Activated CD8-positive, alpha-beta memory T cell treated with anti-CD3 and anti-CD28 coated beads for 1 hour (primary cell): ENCODE measurements at places on chromosomes 5 and 9.

DNA sequence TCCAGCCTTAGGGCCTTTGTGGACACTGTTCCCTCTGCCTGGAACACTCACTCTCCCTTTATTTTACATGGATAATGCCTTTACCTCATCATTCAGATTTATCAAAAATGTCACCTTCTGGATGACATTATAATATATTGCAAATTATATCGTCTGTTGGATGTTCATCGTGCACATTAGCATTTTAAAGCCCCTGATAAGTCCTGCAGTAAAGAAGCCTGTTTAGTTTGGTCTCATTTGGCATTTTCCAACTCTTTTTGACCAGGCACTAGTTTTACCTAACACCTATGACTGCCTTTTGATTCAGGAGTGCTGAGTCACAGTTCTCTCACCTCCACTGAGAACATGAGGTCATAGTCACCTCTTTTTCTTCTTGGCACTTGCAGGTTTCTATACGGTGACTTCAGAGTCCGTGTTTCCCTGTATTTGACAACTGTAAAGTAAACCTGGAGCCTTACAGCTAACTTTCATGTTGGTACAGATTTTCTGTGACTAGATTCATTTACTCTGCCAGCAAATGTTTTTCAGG lies 57.7 kb upstream of the STC2 start:
- DNase-seq, result no peak

GRCh38 chr5:115428676-115429075 lies 115.9 kb downstream of the FEM1C start:
- no peak for DNase-seq

- no peak for DNase-seq
Measured at GRCh38 chr9:135582541-135582940, 21.0 kb downstream of the PAEP start.

DNA sequence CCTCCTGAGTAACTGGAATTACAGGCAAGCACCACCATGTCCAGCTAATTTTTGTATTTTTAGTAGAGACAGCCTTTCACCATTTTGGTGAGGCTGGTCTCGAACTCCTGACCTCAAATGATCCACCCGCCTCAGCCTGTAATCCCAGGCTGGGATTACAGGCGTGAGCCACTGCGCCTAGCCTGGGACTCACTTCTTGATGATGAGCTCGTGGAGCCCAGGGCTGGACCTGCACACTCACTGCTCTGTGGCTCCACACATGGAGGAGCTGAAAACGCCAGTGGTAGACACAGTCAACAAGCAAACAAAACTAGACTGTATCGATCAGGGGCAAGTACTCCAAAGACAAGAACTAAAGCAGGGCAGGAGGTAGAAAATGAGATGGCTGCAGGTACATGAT lies 59.8 kb upstream of the RPL26L1 start:
- DNase-seq, result no peak

GRCh38 chr5:138929571-138929955 lies 54.4 kb upstream of the LRRTM2 start:
- no peak for DNase-seq

DNA sequence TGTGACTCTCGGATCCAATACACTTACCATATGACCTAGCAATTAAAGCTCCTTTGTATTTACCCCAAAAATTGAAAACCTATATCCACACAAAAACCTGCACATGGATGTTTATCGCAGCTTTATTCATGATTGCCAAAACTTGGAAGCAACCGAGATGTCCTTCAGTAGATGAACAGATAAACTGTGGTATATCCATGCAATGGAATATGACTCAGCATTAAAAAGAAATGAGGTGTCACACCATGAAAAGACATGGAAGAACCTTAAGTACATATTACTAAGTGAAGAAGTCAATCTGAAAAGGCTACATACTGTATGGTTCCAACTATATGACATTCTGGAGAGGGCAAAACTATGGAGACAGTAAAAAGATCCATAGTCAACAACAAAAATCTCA lies 82.0 kb upstream of the PHF24 start:
- DNase-seq, result no peak

- DNase-seq, result no peak
Measured at GRCh38 chr5:133714161-133714915, 102.0 kb upstream of the FSTL4 start.

DNA sequence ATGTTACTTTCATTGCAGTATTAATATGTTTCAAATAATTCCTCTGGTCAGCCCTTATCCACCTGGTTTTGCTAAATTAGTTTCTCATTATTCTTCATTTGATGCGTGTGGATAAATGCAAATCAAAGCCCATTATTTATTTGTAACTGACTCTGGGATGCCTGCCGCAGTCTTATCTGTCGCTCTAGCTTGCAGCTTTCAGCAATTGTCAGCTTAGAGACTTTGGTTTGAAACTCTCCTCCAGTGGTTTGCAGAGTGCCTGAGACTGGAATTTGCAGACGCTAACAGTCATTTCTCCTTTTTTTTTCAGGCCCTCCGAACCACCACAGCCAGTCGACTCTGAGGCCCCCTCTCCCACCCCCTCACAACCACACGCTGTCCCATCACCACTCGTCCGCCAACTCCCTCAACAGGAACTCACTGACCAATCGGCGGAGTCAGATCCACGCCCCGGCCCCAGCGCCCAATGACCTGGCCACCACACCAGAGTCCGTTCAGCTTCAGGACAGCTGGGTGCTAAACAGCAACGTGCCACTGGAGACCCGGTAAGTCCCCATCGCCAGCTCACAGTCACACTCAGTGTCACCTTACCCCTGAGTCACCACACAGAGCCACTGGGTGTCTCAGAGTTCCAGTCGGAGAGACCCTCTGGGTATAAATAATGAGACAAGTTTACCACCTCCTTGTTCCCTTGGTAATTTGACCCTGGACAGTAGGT lies 339.0 kb upstream of the WWC1 start:
- no peak for DNase-seq

DNA sequence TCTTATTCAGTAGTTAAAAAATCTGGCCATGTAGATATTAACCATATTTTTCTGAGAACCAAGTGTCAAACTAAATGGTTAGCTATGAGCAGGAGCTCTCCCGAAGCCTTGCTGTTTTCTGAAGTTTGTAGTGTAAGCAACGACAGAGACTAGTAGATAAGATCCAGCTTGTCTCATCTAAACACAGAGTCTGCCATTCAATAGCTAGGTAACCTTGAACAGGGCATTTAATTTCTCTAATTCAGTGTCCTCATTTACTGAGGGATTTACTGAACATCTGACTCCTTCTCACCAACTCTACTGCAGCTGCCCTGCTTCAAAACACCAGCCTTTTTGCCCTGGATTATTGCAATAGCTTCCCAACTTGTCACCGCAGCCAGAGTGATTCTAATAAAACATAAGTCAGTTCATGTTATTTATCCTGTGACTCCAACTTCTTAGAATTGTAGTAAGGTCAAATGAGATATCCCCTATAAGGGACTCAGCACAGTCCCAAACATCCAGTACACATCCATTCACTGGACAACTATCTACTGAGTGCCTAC lies 337.0 kb downstream of the PLK2 start:
- DNase-seq, result no peak

DNA sequence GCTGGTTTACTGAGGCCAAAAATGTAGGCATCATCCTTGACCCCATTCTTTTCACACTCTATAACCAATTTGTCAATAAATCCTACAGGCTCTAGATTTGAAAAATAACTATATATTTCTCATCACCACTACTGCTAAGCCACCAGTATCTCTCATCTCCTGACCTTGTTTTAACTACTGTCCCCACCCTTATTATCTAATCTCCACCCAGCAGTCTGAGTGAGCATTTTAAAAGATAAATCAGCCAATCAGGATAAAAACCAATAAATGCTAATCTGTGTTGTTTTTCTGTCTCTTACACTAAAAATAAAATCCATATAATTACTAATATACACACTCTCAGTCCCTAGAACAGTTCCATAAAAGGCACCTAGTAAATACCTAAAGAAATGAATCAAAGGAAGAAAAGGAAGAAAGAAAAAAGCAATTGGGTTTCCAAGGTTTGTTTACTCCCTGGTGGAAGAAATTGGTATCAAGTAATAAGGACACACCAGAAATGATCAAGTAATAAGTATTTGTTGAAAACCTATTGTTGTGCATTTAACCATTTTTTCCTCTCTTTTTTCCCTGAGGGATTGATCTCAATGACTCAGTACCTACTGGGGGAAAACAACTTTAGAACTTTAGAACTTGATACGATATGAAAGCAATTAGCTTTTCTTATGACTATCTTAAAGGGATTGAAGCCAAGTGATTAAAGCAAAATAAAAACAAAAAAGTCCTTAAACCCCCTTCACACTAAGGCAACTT lies 19.3 kb downstream of the MRPS27 start:
- DNase-seq, result no peak

DNA sequence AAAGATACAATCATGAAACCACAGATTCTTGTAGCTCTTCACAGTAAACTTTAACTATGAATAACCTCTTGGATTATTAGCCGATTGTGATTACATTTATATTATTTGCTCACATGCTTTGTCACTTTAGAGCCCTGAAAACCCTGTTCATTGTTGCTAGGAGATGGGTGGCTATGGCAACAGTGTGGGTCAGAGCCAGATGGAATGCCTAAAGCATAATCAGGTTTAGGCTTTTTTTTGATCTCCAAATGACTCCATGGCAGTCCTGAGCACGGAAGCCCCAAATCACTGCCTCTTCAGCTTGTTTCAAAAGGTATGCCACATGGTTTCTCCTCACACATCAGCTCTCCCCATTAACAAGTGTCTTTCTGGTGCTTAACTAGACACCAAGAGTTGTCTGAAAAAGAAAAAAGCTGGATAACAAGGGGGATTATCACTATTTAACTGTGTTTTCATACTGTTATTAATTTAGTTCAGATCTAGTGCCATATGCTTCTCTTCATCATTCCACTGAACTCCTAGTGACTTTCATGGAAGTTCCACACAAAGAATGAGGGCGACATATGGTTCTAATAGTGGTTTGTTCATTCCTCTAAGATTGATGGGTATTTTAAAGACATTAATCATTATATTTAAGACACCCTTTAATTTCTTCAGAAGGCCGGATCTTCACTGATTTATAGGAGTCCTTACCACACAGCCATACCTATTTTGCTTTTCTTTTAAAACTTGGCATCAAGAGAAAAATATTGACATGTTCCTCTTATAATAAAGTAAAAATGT lies 88.8 kb upstream of the PAM start:
- DNase-seq, result no peak

DNA sequence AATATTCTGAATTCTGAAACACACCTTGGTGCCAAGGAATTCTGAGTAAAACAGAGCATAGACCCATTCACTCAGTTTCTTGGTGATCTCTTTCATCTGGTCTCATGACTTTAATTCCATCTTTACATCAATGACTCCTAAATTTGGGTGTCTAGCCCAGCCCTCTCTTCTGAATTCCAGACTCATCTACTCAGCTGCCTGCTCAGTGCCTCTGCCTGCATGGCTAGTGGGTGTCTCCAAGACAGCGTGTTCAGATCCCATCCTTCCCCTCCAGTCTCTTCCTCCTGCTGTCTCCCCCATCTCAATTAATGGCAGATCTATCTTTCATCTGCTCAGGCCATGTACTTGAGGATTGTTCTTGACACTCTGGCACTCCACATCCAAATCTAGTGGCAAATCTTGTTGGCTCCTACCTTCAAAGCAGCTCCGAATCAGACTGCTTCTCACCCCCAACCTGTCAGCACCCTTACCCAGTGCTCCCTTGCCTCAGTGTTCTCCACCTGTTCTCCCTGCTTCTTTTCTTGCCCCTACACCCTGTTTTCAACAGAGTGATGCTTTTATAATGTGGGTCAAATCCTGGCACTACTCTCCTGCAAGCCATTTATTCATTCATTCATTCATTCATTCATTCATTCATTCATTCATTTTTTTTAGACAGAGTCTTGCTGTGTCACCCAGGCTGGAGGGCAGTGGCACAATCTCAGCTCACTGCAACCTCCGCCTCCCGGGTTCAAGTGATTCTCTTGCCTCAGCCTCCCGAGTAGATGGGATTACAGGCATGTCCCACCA lies 5.3 kb downstream of the CAVIN4 start:
- DNase-seq, result no peak

- no peak for DNase-seq
Measured at GRCh38 chr9:135448663-135449100, 30.9 kb upstream of the PPP1R26 start.

DNA sequence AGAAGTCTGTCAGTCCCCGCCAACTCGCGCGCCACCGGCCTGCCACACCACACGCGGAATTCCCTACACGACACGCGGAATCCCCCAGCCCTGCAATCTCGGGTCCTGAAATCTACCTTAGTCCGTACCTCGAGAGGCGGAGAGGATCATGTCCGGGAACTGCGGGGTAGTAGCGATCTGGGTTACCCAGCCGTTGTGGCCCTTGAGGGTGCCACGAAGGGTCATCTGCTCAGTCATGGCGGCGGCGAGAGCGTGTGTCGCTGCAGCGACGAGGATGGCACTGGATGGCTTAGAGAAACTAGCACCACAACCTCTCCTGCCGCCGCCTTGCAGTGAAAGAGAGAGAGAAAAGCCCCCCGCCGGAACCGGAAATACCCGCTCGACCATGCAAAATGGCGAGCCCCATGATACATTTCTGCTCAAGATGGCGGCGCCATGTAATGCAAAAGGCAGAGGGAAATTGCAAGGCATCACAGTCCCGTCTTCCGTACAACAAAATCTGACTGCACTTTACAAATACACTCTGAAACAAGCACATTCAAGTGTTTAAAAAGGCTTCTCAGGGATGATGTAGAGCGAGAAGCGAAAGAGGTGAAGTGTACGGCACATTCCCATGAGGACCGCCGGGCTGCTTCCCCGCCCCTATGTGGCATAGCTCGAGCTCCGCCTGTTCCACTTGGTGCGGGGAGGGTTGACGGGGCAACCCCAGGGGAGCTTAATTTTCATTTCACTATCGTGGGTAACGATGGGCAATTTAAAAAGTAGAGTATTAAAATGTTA lies at the start of gene RACK1:
Gene RACK1, minus strand, starts transcription at position 343 of the 780 bp plus-strand sequence. Its CDS starts 106 bp downstream, at position 237.
- peak; percentile 80 for DNase-seq

- DNase-seq, result no peak
Measured at GRCh38 chr5:21058289-21058688, 1070.3 kb upstream of the CDH18 start.

DNA sequence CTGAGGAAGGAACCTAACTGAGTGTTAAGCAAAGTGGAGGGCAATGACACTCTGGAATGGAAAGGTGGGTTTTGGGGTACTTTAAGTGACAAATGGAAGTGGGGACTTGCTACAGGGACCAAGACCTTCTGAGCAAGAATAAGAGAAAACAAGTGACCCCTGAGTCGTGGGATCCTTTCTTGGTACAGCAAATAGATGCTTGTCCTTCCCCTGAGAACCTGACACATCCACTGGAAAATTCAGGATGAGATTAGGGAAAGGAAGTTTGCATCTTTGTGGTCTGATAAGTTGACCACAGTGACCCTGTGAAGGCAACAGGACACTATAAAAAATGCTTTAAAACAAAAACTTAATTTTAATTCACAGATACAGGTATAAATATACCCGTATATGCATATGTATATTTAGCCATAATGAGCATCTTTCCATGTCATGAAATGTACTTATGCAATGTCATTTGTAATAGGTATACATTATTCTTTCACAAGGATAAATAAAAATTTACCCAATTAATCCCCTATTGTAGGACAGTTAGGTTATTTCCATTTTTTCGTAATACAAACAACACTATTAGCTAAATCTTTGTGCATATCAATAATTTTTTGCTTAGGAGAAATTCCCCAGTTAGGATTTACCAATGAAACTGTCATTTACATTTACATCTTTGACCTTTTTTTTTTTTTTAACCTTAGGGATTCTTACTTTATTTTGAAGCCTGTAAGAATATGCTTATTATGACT lies 2.0 kb upstream of the IRF1 start:
- no peak for DNase-seq
